K562 (cell line): ENCODE measurements at places on chromosomes 6 and 20.
A peak's percentile ranks its signal among the peaks of the same experiment; 100 is the strongest.

DNA sequence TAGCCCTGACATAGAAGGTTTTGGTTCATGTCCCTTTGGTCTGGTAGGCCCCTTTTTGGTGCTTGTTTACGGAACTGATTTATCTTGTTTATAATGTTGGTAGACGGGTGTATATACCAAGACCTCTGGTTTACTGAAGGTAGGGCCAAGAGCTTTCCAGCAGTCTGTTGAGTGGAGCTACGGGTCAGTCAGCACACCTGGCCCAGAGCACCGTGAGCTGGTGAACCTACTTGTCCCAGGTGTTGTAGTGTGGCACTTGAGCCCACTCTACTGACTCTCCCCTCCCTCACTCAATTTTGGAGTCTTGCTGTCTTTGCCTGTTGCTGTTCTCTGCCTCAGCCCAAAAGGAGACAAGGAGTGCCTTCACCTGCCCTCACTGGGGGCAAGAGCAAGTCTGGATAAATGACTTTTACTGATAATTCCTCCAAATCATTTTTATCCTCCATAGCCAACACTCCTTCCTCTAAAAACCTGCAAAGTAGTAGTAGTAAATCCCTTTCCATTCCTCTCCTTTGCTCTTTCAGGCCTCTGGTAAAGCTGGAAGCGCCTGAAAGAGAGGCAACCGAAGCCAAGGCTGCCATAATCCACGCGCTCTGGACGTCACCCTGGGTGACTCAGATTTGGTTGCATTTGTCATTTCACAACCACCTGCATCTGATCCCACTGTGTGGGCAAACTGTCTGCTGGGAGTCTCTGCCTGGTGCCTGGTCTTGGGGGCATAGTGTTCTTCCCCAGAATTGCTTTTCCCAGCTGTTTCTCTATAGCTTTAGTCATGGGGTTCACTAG lies 22.2 kb downstream of the RREB1 start:
- DNase-seq, result no peak

DNA sequence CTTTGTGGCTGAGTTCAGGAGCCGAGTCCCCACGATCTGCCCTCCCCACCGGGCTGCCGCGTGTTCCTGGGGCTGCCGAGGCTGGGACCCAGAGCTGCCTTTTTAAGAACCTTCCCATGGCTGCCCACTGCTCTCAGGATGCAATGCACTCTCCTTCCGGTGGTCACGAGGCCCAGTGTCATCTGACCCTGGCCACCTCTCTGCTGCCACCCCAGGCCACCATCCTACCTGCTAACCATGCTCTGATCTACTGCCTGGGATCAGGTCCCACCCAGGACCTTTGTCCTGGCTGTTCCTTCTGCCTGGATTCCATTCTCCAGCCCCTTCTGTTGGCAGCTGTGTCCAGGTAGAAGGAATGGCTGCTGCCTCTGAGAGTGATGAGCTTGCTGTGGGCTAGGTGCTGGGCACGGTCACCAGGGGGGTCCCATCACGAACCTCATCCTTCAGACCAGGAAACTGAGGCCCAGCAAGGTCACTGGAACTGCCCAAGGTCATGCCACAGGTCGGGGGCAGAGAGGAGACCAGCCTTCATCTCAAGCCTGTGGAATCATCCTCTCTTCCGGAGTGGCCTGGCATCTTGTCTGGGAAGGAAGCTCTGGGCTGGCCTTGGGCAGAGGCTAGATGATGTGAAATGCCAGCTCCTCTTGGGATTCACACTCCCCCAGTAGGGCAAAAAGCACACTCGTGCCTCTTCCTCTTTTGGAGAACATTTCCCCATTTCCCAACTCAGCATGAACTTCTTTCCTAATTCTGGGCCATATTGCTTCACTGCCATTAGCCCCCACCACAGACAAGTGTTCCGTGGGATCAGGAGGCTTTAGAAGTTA lies 20.5 kb downstream of the PCK1 start:
- no peak for DNase-seq

DNA sequence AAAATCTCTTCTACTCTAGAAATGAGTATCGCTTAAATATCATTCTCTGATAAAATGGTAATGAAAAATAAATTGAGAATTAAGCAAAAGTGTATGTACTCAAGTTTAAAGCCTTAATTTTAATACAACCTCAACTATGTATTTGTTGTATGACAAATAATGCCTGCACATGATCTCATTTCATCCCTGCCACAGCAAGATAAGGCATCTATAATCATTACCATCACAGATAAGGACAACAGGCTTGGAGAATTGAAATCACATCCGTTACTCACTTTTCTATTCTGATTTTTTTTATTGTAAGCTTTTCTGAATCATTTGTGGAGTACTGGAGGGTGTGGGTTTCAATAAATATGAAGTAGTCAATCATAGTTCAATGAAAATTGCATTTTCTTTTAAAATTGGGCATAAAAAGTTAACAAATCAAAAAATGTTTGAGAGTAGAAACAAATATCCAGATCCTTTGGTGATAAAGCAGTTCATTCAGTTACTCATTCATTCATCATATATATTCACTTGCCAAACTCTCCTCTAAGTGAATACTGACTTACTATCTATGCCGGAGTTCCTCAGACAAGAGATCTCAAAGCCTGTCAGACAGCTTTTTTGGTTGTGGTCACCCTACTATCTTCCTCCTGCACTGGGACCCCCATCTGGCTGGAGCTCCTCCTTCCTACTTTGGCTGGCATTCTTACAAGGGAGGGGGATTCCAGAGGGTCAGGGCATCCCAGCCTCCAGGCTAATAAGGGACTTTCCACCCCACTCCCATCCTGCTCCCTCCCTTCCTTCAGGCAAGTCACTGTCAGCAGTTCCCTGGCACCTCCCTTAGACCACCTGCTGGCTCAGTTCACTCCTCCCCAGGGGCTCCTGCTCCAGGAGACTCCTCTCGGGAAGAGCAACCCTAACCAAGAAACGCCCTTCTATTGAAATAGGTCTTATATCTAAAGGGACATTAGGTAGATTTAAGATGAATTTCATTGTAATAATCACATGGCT lies 118.6 kb downstream of the OGFRL1 start:
- no peak for DNase-seq

GRCh38 chr6:75230484-75231325 lies 12.9 kb downstream of the COX7A2 start:
- peak; percentile 41 for DNase-seq

- no peak for DNase-seq
These were observed 726.9 kb upstream of the CITED2 start for GRCh38 chr6:140101367-140101766.

DNA sequence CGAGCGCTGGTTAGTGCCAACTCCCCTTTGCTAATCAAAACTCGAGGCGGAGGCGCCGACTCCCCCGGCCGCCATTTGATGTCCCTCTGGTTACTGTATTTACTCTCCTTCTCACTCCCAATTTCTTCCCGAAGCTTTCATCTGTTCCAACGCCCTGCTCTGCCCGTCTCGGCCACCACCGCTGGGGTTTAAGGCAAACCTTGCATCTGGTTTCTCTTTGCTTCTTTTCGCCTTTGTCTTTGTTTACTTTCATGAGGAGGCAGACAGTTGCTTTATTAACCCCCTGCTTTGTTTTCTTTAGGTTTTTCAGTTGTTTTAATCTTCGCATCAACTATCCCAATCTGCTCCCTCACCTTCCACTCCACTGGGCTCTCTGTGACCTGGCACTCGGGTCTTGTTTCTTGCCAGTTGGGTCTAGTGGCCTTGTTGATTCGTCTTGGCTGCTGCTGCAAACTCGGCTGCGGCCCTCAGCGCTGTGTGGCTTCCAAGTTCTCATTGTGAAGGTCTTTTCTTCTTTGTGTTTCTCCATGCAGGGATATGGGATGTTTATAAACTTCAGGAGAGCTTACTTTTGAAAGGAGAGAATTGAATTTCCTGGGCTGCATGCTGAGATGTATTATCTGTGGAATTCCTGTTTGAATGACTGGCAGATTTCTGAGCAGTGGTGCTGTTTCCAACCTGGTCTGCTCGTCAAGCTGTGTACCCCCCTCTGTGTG lies 155.1 kb downstream of the CDC5L start:
- DNase-seq, result no peak

DNA sequence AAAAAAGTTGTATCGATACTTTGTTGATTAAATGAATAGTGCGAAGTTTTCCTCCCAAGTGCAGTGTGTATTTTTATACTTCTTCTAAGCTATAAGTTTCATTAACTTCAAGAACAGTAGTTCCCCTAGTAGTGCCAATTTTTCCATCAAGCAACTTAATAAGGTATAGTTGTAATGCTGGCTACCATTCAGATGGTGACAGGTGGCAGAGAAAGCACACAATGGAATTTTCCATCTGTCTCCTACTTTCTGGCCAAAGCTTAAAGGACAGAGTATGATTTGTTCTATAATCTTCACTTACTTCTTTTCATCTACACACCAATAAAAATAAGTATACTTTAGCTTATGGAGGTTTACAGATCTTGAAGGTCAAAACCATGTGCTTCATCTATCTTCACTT lies 431.1 kb downstream of the NKAIN2 start:
- no peak for DNase-seq

- peak; percentile 16 for DNase-seq
These were observed 175.8 kb upstream of the GGTLC1 start for GRCh38 chr20:24164360-24164759.
